ENCODE measurements at places on chromosomes 7 and 10.

DNA sequence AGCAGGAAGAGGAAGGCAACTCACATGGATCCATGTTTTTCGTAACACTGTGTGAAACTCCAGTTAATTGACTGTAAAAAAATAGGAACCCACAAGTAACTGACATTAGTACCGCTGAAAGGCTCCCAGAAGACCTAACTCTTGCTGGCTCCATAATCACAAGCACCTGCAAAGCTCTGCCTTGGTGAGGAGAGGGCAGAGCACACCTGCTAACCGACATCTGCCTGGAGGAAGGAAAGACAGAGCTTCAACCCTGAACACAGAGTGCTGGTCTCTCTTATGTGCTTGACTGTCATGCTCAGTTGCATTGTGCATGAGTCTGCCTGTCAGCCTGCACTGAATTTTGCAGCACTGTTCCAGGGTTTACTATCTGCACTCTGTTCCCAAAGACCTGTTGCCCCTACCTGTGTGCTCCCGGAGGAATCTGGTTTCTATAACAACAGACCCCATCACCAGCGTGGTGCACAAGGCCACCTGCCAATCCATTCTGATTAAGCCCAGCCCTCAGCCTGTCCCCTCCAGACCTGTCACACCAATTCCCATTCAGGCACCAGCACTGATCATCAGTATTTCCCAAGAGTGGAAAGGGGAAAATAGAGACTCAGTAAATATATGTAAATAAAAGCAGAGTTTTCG, 63.1 kb upstream of the ANKRD1 start:
- DNase-seq, result no peak

DNA sequence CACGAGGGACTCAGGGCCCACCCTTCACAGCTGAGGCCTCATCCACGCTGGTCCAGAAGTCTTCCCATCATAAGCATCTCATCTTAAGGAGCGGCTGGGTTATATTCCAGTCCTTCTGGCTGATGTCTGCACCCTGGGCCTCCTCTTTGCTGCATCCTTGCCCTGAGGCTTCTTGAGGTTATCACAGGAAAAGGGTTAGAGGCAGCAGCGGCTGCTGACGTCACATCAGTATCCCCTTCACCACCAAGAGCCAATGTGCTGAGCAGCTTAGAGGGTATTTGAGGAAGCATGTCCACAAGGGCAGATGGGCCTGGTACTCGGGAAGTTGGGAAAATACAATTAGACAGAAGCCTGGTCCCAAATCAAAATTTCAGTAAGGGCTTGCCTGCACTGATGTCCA, 125.1 kb downstream of the PLXNA4 start:
- no peak for DNase-seq

- no peak for DNase-seq
These were observed 464.3 kb upstream of the NRP1 start for GRCh38 chr10:33798754-33799153.

DNA sequence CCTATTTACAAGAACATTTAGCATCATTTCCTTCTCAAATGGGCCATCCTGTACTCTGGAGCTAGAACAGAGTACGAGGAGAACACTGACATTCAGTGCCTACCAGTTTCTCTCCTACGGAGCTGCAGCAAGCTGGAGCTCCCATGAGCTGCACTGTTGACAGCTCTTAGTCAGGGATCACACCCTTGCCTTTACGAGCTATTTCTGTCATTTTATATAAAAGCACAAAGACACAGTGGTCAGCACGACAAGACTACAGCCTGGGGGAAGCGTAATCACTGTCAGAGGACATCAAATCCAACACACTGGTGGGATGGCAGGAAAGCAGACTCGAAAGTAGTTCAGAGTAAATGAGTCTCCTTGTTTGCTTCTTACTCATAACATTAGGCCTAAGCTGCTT, 2.7 kb downstream of the CDCA7L start:
- DNase-seq, result no peak

GRCh38 chr10:20624642-20625041, 272.5 kb downstream of the NEBL start:
- DNase-seq, result no peak

DNA sequence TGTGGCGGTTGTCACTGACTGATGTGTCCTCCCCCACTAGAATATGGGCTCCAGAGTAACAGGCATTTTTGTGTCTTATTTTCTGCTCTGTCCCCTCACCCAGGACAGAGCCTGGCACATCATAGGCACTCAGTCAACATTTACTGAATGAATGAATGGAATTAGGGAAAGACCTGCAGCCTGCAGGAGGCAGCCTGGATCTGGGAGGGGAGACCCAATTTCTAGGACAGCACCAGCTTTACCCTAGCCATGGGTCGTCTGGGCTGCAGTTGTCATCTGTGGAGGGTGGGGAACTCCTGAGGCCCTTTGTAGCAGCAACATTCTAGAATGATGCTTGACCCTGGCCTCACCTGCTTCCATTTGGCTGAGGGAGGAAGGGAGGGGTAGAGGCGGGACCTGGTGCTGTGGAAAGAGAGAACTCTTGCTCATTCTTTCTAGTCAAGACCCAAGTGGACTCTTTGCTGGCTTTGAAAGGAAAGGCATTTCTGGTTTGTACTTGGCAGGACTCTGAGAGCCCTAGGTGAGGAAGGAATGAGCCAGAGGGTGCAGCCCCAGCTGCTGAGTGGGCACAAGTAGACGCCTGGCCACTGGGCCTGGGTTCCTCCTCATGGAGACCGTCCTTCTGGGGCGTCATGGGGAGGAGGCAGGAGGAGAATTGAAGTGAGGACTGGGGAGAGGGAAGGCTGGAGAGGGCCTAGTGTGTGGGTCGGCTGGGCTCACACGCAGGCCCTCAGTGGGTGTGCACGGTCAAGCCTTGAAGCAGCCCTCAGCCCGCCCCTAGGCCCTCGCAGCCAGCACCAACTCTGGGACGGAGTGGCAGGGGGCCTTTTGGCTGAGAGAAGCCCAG, 8.9 kb downstream of the FGF8 start:
- no peak for DNase-seq

- no peak for DNase-seq
These were observed 356.6 kb downstream of the PAXIP1 start for GRCh38 chr7:154646126-154647013.

DNA sequence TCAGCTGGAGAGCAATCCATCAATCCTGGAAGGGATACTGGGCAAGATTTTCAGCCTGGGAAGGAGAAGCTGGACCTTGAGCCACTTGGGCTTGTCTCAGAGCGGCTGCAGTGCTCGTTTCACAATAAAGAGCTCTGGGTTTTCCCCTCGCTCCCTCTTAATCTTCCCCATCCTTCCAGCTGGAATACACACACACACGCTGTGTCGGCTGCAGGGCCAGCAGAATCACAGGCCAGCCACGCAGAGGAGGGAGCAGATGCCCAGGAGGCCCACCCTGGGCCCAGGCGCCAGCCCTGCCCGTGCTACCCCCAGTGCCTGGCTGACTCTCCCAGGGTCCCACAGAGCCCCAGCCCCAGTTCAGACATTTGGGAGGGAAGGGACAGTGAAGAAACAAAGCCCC, 255.1 kb downstream of the TNS3 start:
- no peak for DNase-seq

DNA sequence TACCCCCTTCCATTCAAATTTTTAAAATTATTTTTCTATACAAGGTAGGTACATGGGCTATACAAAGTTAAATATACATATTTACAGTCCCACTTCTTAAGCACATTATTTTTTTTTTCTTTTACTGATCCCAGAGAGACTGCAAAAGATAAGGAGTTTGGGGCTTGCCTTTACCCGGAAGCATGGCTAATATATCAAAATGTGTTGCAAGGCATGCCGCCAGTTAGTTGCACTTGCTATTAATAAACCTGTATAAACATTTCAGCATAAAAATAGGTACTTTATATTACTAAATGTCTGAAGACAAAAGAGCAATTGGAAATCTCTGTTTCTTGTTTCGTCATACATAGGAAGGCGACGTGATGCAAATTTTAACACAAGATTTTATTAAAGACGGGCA, 21.5 kb upstream of the PDLIM1 start:
- no peak for DNase-seq

- DNase-seq, result no peak
These were observed 15.0 kb downstream of the CDHR3 start for GRCh38 chr7:105978035-105978434.

Measured in CD4-positive, alpha-beta T cell (primary cell).